ENCODE measurements at places on chromosomes 12 and 14. TPM values are rescaled to one million over a fixed set of nuclear protein-coding genes. Genes with fewer than 3 reads are reported as not detected.

DNA sequence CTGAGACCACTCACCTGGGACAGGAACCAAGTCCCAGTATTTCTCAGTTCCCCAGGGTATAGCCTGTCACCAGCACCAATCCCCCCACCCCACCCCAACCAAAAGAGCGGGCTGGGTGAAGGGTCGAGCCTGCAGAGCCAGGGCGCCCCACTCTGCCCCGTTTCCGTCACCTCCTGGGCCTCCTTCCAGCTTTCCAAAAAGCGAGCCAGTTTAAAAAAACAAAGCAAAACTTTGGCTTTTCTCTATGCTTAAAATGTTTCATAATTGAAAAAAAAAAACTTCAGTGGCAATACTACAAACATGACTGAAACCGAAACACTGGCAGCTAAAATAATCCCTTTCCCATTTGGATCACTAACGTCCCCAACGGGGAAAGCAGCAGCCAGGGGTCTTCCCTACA is 7.5 kb downstream of the CAMKK2 start:
- DNase-seq: no peak

DNA sequence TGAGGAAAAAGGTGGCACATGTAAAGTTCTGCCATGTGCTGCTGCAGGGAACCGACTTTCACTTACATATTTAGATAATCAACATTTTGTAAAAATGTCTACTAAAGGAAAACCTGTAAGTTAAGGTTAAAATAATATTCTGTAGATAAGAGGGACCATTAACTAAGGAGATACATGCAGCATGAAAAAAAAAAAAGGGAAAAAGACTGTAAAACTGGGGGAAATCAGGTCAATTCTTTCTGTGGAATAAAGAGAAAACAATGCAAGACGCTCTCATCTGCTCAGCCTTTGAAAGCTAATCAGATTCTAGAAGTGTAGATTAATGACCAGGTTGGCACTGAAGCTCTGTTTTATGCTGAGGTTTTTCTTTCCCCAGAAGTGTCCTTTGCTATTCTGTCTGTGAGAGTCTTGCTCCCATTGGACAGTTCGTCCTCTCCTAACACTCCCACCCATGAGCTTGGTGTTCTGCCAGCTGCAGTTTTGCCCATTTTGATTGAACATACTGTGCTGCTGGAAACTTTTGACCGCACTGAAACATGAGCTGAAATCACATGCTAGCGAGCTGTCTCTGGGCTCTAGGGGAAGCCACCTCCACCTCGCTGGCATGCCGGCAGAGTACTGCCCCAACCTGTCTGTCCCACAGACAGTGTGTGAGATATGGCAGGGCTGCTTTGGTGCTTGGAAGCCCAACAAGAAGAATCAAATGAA is 39.7 kb downstream of the PPTC7 start:
- DNase-seq: no peak

DNA sequence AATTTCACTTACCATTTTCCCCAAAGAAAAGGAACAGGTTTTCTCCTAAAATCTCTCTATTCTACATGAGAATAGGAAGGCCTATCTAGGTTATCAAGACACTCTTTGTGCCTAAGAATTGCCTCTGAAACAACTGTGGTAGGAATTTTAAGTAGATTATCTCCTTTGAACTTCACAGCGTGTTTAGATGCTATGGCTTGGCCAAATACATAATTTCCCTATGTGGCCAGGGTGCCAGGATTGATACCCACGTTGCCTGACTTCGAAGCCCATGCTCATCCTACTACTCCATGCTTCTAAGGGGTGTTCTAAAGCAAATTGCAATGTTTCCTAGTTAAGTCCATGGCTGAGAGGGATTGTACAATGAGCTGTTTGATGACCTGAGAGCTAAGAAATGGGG is 241.5 kb upstream of the FBXO33 start:
- no peak for DNase-seq

GRCh38 chr12:11798006-11798708 is 148.7 kb downstream of the ETV6 start:
- no peak for DNase-seq

- DNase-seq: no peak
These were observed 15.2 kb downstream of the ACIN1 start for GRCh38 chr14:23079716-23080115.

- DNase-seq: no peak
These were observed 386.0 kb downstream of the BCAT1 start for GRCh38 chr12:24562771-24563431.

DNA sequence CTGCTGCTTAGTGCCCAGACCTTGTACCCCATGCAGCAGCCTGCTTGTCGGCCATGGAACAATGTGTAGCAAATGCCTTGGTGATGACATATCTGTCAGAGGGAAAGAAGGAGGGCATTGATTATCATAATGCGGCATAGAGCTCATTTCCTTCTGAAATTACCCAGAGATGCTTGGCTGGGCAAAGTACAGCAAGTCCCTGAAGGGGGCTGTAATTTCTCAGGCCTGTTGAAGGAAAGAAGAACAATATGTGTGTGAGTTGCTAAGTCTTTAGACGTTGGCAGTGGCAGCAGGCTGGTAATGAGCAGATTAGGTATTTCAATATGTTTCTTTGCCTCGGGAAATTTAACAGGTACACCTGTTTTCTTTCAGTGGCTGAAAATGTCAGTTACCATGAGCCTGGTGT is 128.6 kb downstream of the CRADD start:
- DNase-seq: no peak

- DNase-seq: no peak
These were observed 18.4 kb upstream of the FOS start for GRCh38 chr14:75260025-75260763.

GRCh38 chr12:14454098-14454907 is 88.8 kb downstream of the ATF7IP start:
- peak; percentile 51 for DNase-seq

DNA sequence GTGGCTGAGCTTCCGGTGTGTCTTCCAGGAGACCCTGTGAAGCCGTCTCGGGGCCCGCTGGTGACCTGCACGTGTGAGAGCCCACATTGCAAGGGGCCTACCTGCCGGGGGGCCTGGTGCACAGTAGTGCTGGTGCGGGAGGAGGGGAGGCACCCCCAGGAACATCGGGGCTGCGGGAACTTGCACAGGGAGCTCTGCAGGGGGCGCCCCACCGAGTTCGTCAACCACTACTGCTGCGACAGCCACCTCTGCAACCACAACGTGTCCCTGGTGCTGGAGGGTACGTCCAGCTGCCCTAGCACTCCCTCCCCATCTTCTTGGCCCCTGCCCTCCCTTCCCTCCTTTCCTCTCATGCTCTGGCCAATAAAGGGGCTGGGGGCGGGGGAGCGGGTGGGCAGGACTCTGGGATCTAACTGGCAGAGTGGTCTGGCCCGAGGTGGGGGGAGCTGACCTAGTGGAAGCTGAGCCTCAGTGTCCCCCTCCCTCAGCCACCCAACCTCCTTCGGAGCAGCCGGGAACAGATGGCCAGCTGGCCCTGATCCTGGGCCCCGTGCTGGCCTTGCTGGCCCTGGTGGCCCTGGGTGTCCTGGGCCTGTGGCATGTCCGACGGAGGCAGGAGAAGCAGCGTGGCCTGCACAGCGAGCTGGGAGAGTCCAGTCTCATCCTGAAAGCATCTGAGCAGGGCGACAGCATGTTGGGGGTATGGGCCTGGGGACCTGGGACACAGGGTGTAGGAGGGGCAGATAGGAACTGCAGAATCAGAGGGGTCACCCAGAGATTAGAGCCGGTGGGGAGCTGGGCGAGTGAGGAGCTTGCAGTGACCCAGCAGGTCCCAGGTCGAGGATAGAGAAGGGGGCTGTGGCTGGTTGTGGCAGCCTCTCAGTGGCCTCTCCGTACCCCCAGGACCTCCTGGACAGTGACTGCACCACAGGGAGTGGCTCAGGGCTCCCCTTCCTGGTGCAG is 6.0 kb downstream of the ACVRL1 start:
- DNase-seq: no peak

GRCh38 chr12:72468505-72468904 is 196.3 kb downstream of the TRHDE start:
- no peak for DNase-seq

DNA sequence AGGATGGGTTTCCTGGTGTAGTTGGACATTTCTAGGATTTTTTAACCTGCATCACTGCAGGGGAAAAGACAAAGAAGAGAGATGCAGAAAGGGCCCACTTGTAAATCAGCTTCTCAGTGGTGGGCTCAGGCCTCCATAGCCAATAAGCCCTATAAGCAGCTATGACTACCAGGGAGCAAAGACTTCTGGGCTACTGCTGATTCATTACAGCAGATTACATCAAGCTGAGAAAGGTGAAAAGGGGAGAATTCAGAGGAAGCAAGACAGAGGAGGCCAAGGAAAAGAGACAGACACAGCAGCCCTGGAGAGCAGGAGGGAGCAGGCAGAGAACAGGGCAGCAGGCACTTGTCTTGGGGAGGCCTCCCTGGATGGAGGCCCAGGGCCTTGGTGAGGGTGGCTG is 95.2 kb downstream of the KCNA5 start:
- DNase-seq: peak; percentile 21

- no peak for DNase-seq
These were observed 424.1 kb upstream of the OR4E1 start for GRCh38 chr14:22097586-22098292.

DNA sequence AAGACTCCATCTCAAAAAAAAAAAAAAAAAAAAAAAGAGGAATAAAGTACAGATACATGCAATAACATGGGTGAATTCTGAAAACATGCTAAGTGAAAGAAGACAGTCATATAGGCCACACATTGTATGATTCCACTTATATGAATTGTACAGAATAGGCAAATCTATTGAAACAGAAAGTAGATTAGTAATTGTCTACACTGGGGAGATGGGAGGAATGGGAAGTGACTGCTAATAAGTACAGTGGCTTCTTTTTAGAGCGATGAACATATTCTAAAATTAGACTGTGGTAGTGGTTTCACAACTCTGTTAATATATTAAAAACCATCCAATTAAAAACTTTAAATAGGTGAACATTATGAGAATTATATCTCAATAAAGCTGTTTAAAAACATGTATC is 74.4 kb downstream of the ANKS1B start:
- DNase-seq: no peak

- DNase-seq: no peak
These were observed 8.5 kb upstream of the DIO3 start for GRCh38 chr14:101552786-101553231.

DNA sequence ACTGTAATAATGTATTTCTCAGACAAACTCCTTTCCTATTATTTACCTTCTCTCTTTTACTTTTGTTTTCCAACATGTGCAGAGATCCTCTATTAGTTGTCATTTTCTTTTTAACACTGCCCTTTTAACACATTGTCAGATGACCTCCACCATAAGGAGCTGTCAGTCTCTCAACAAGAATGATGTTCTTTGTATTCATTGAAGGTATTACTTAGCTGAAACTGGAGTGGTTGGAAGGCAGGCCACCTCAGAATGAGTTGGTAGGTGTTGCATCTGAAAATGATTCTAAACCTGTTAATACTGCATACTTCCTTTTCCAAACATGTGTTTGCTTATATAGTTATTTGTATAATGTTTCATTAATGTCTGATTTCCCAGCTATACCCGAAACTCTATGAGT is 16.9 kb downstream of the TMEM117 start:
- no peak for DNase-seq

GRCh38 chr12:1531153-1531653 is 63.2 kb downstream of the FBXL14 start:
- DNase-seq: no peak

GRCh38 chr14:49670475-49670874 is 17.5 kb downstream of the POLE2 start:
- no peak for DNase-seq

- DNase-seq: no peak
These were observed 279.3 kb downstream of the NPAS3 start for GRCh38 chr14:33218026-33218425.

- peak; percentile 46 for DNase-seq
These were observed 74.4 kb downstream of the ARMH4 start for GRCh38 chr14:58077621-58078020.

- no peak for DNase-seq
These were observed 86.9 kb downstream of the ATF7IP start for GRCh38 chr12:14452336-14452735.

The VSX2 gene
- not detected for total RNA-seq

The CCDC197 gene
- total RNA-seq: not detected

The KLHDC1 gene
- not detected for total RNA-seq

The COCH gene
- total RNA-seq: 3.7 TPM

The RBP5 gene
- not detected for total RNA-seq

The SMIM41 gene
- not detected for total RNA-seq

The PLEKHD1 gene
- total RNA-seq: not detected

The SPTB gene
- 1.9 TPM for total RNA-seq

The PLEK2 gene
- 2.3 TPM for total RNA-seq
